Left ventricle myocardium inferior (tissue), 1 donor: ENCODE measurements at places on chromosomes 4 and X. TPM values are rescaled to one million over a fixed set of nuclear protein-coding genes. Genes with fewer than 3 reads are reported as not detected.

DNA sequence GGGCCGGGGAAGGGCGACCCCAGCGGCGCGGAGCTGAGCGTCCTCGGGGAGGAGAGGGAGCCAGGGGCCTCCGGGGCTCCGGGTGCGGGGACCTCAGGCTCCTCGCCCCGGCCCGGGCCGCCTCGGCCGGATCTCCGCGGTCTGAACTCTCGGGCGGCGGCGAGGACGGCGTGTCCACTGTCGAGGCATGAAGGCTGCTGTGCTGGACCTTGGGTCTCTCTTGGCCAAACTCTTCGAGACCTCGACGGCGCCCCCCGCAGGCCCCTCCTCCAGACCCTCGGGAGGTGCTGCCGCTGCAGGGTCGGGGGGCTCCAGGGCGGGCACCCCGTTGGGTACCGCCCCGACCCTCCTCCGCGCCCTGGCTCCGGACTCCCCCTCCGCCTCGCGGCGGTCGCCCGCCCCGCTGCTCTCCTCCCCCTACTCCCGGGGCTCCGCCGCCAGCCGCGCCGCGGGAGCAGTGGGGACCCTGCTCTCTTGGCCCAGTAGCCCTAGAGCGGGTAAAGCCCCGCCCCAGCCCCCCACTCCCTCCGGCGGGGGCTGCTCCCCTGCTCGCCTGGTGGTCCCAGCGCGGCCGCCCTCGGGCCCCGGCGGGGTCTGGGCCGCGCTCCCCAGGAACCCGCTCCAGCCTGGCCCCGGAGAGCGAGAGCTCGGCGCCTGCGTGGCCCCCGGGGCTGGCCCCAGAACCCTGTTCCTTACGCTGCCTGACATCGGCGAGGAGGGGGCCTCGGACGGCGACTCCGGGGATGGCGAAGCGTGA lies 564 bp downstream of the FAM149A start:
- DNase-seq: no peak

DNA sequence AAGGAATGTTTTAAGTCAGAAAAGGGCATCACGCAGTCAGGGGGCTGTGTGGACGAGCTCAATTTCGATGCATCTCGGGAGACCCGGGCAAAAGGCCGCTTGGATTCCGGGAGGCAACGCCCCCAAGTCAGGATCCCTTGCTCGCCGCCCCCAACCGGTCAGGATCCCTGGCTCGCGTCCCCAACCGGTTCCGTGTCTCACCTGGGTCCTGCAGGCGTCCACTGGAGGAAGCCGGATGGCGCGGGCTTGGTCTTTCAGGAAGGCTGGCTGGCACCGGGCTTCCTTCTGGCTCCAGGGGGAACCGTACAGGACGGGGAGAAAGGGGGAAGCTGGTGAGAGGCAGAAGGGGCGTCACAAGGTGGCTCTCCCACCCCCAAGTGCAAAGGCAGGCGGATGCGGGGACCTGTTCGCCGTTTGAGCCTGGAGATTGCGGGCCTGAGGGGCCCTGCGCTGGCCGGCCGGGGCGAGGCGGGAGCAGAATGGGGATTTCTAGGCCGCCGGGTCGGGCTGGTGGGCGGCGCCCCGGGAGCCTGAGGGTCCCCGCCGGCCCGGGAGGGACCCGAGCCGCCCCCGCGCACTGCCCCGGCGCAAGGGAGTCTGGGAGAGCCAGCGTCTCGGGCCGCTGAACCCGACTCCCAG lies 84.7 kb downstream of the HPRT1 start:
- DNase-seq: no peak

MAGEC2 gene
- not detected for total RNA-seq

CRMP1 gene
- 1.4 TPM for total RNA-seq
